ENCODE measurements at places on chromosomes 16 and 17. TPM values are rescaled to one million over a fixed set of nuclear protein-coding genes. Genes with fewer than 3 reads are reported as not detected.

DNA sequence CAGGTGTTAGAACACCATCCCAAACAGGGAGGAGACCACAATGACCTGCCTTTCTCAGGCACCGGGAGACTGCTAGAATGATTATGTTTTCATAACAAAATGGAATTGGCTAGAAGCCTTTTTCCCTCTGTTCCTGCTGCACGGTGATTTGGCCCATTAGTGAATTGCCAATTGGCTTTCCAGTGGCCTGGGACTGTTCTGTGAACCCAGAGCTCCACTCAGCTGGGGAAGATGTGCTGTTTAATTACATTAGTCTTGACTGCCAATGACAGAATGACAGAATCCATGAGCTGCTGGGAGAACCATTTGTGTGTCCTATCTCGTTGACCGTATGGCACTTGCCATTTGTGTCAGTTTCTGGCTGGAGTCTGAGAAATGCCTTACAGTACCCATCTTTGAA is 242.9 kb downstream of the CDH11 start:
- no peaks in the 10 kb centered on the region for H3K36me3 ChIP-seq
- no peak for DNase-seq
- H3K27ac ChIP-seq, result no peak overlapping the region
- no peaks in the 10 kb centered on the region for H3K27me3 ChIP-seq
- H3K4me3 ChIP-seq, result no peak overlapping the region

- no peaks in the 10 kb centered on the region for H3K36me3 ChIP-seq
- DNase-seq, result no peak
- H3K27ac ChIP-seq, result no peak overlapping the region
- H3K27me3 ChIP-seq, result peaks cover 15% of the 10 kb centered on the region
- peaks cover 9% of the 10 kb centered on the region for H3K4me1 ChIP-seq
Measured at GRCh38 chr16:26806657-26807056, 260.1 kb upstream of the C16orf82 start.

- no peaks in the 10 kb centered on the region for H3K27me3 ChIP-seq
- no peaks in the 10 kb centered on the region for H3K36me3 ChIP-seq
- no peak overlapping the region for H3K4me3 ChIP-seq
- DNase-seq, result no peak
- H3K4me1 ChIP-seq, result peaks cover 51% of the 10 kb centered on the region
Measured at GRCh38 chr17:77345260-77345910, 204.6 kb downstream of the SEC14L1 start.

- DNase-seq, result no peak
- H3K27ac ChIP-seq, result no peak overlapping the region
- H3K4me3 ChIP-seq, result no peak overlapping the region
- no peaks in the 10 kb centered on the region for H3K36me3 ChIP-seq
- peaks cover 5% of the 10 kb centered on the region for H3K4me1 ChIP-seq
Measured at GRCh38 chr17:79095345-79096055, 20.9 kb downstream of the ENGASE start.

DNA sequence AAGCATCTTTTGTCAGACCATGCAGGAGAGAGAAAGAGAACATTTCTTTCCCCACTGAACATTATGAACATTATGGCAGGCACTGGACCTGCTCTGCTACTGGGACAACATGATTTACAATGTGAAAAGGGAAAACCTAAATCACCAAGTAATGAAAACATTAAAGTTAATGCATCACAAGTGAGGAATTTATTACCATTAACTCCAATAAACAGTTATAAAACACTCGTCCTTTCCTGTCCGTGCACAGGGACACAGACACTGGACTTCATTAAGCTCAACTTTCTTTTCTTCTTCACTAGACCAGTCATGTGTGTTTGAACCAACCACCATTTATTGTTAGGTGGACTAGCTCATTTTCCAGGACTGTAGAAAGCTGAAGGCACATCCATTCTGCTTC is 95.4 kb downstream of the SNX11 start:
- no peaks in the 10 kb centered on the region for H3K36me3 ChIP-seq
- no peaks in the 10 kb centered on the region for H3K27me3 ChIP-seq
- no peak for DNase-seq
- no peak overlapping the region for H3K27ac ChIP-seq

GRCh38 chr17:5241861-5242671 is 7.4 kb upstream of the SCIMP start:
- peaks cover 39% of the 10 kb centered on the region for H3K4me1 ChIP-seq
- H3K4me3 ChIP-seq, result peak overlapping the region; percentile 71
- no peaks in the 10 kb centered on the region for H3K27me3 ChIP-seq
- H3K27ac ChIP-seq, result peak overlapping the region; percentile 93

ASPHD1 gene
- total RNA-seq, result not detected

SLC38A8 gene
- not detected for total RNA-seq
